Cardiac atrium fibroblast (primary cell): ENCODE measurements at places on chromosomes 7 and 10. TPM values are rescaled to one million over a fixed set of nuclear protein-coding genes. Genes with fewer than 3 reads are reported as not detected.

Gene FRMPD2
- total RNA-seq = not detected in 2 replicates

Gene ABCB1
- total RNA-seq = not detected in 2 replicates

Gene ADAM12
- total RNA-seq = 7.2 and 19.6 TPM in 2 replicates

Gene TLX1
- total RNA-seq = not detected in 2 replicates

Gene FZD1
- total RNA-seq = 6.0 and 9.4 TPM in 2 replicates

Gene PNLIP
- total RNA-seq = not detected in 2 replicates

Gene CALN1
- total RNA-seq = not detected in 2 replicates

Gene ZNF488
- total RNA-seq = 0.18 TPM in 1 of 2 replicates, not detected in the other

Gene HOXA7
- total RNA-seq = not detected in 2 replicates

Gene CAV1
- 261 and 294 TPM in 2 replicates for total RNA-seq

Gene MGMT
- 45.4 and 53.3 TPM in 2 replicates for total RNA-seq

Gene GIMAP1
- 0.81 TPM in 1 of 2 replicates, not detected in the other for total RNA-seq
